ENCODE measurements at places on chromosomes 5 and 9. TPM values are rescaled to one million over a fixed set of nuclear protein-coding genes. Genes with fewer than 3 reads are reported as not detected.

The SMIM33 gene
- total RNA-seq, result not detected

GRCh38 chr5:124599028-124599973 lies 147.1 kb downstream of the ZNF608 start:
- DNase-seq, result no peak

The AQP7 gene
- total RNA-seq, result 0.59 TPM

GRCh38 chr5:127012916-127013315 lies 17.4 kb downstream of the MARCHF3 start:
- DNase-seq, result peak; percentile 67
